ENCODE measurements at places on chromosomes 5 and 9.

GRCh38 chr5:176658817-176659511 is 11.7 kb downstream of the TSPAN17 start:
- DNase-seq: no peak

- no peak for DNase-seq
Observed at GRCh38 chr5:140186267-140186671, 11.3 kb downstream of the CYSTM1 start.

- no peak for DNase-seq
Observed at GRCh38 chr9:16152276-16153101, 599.6 kb downstream of the CCDC171 start.

DNA sequence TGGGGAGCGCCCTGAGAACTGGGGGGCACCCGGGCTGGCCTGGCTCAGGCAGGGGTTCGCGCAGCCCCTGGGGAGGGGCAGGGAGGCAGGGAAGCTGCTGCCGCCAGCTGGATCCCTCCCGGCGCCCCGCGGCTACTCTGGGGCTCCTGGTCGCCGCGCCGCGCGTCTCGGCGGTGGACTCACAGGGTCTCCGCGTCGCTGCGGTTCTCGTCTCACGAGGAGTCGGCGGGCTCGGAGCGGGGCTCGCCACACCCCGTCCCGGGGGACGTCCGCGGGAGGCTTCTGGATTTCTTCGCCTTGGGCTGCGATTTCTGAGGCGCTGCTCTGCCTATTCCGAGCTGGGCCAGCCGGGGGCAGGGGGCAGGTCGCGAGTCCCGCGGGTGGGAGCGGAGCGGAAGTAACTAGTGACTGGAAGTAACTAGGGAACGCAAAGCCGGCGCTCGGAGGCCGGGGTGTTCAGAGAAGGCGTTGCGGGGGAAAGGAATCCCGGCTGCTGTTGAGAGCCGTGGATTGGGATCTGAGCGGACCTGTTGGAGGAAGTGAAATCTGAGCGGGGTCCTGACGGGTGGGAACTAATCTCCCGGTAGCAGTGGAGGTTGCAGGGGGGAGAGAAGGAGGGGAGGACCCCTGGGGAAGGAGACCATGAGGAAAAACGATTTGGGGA is 511 bp downstream of the CYSTM1 start:
- peak; percentile 28 for DNase-seq

DNA sequence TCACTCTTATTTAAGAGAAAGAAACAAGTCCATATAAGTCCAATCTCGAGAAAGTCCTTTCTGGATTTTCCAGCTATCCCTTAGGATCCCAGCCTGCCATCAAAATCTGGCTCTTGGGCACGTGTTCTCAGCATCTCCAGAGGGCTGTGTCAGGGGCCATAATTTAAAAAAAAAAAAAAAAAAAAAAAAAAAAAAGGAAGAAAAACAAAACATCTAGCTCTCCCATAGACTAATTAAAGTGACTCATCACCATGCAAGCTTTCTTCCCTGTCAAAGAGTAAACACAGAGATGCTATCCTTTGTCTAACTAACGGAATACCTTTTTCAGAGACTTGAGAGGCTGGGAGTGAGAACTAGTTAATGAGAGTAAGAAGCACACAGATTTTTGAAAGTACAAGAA is 44.9 kb upstream of the MYO10 start:
- no peak for DNase-seq

DNA sequence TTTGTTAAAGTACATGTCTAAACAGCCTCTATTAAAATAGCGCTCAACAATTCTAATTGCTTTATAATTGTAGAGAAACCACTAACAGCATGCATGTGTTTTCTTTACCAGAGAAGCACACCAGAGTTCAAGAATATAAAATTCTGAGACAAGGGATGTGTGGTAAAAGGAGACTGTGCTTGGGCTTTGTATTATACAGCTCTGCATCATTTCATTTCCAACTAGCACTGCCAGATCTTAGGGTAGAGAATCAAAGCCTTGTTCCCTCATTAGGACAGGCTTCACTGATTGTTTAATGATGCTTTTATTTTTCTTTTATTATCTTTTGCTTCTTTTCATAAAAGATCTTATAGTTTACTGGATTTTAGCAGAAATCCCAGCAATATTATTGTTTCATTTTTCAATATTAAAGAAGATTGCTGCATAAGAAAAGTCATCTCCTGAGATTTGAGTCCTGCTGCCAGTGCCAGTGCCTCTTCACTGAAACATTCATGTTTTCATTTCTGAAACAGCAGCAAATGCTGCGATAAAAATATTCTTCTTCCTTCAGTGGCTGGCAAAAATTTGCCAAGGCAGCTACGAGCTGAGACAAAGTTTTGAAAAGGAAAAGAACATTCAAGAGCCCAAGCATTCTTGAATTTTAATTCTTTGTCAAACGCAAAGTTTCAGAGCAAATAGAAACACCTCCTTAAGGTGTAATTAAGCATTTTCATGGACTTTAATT is 491.0 kb upstream of the PIK3R1 start:
- no peak for DNase-seq
